ENCODE measurements at places on chromosomes 16 and 17. TPM values are rescaled to one million over a fixed set of nuclear protein-coding genes. Genes with fewer than 3 reads are reported as not detected.

DNA sequence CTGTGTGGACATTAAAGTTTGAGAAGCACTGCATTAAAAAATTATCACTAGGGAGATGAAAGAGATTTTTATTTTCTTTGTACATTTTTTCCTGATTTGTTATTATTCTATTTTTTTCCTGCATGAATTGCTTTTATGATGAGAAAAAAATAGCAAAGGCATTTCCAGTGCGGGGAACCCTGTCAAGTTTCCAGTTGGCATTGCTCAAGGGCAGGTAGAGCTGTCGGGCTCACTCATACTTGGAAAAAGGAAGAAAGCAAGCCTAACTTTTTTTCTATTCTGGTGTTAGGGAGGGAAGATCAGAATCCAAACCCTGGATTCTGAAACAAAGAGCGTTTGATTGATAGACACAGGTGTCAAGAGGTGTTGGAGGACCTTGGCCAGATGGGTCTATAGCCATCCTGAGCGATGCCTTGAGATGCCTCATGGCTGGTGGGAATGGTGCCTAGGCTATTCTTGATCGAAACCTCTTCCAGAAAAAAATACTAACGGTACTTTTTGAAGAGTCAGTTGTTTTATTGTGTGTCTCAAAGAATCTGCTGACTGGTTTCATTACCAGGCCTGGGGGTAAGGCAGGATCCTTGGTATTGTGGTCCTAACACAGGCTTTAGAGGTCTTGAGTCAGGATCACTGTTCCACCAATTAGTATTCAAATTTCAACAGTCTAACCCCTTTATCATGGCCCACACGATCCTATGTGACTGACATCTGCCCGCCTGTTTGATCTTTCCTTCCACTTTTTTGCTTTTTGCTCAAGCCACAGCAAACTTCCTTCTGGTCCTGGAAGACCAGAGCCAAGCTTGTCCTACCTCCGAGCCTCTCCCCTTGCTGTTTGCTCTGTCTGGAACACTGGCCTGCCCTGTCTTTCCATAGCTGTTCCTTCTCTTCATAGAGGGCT, 20.1 kb downstream of the SNX29 start:
- peaks cover 38% of the 10 kb centered on the region for H3K4me1 ChIP-seq
- no peak overlapping the region for H3K27ac ChIP-seq
- no peaks in the 10 kb centered on the region for H3K27me3 ChIP-seq
- H3K4me3 ChIP-seq: no peak overlapping the region
- H3K36me3 ChIP-seq: peaks cover 25% of the 10 kb centered on the region

The GAS7 gene
- 16.8 TPM for total RNA-seq

- no peak overlapping the region for H3K27ac ChIP-seq
- no peak overlapping the region for H3K4me3 ChIP-seq
- H3K4me1 ChIP-seq: no peaks in the 10 kb centered on the region
- H3K36me3 ChIP-seq: no peaks in the 10 kb centered on the region
Observed at GRCh38 chr16:49200223-49200820, 81.3 kb downstream of the CBLN1 start.

DNA sequence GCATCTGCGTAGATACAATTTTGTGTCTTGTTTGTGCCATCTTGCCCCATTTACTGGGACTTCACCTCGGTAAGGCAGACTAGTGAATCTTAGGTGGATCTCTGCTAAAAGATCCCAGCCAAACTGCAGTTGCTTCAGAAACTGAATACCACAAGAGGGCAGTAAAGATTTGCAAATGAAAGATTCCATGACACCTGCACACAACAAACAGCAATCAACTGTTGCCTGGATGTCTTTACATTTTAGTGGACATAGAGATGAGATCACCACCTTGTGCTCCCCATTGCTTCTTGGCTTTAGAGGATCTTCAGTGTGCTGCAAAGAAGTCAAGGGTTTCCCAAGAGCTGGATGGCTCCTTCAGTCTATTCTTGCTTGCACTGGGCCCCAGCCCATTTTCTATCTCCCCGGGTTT, 119.2 kb upstream of the CACNG5 start:
- no peak for DNase-seq
- no peak overlapping the region for H3K27ac ChIP-seq
- no peaks in the 10 kb centered on the region for H3K4me1 ChIP-seq
- H3K4me3 ChIP-seq: no peak overlapping the region
- no peaks in the 10 kb centered on the region for H3K27me3 ChIP-seq

DNA sequence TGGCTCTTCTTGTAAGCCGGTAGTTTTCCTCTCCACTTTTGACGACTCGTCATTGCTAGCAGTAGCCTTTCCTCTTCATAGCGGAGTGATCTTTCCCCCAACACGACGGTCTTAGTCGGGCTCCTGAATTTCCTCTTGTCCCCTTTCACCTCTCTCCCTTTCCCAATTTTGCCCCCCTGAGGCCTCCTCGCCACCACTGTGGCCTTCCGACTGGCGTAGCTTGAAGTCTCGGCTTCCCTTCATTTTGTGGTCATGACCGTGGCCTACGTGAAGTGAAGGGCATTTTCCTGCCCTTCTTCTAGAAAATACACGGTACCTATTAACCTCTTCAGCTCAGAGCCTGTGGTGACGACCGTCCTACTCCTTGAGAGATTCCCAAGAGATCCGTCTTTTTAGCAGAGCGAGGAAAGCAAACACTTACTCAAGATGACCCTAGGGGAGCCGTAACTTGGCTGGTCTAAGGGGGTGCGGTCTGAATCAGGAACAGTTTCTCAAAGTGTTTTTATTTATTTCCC, 787 bp downstream of the PRKAR1A start:
- no peaks in the 10 kb centered on the region for H3K27me3 ChIP-seq
- peaks cover 29% of the 10 kb centered on the region for H3K36me3 ChIP-seq
- DNase-seq: no peak
- H3K27ac ChIP-seq: peak overlapping the region; percentile 94

GRCh38 chr17:50832267-50832863, 3.0 kb upstream of the WFIKKN2 start:
- H3K36me3 ChIP-seq: no peaks in the 10 kb centered on the region
- no peak overlapping the region for H3K4me3 ChIP-seq
- no peak overlapping the region for H3K27ac ChIP-seq
- no peaks in the 10 kb centered on the region for H3K4me1 ChIP-seq

DNA sequence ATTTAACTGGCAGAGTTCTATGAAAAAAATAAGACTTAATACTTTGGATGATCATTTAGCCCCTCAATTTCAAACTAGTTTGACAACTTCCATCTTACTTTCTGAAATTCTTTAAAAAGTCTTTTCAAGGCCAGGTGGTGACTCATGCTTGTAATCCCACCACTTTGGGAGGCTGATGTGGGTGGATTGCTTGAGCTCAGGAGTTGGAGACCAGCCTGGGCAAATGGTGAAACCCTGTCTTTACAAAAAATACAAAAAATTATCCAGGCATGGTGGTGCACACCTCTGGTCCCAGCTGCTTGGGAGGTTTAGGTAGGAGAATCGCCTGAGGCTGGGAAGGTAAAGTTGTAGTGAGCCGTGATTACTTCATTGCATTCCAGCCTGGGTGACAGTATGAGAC, 154.4 kb downstream of the TANC2 start:
- no peak overlapping the region for H3K4me3 ChIP-seq
- no peaks in the 10 kb centered on the region for H3K4me1 ChIP-seq
- no peak overlapping the region for H3K27ac ChIP-seq
- no peaks in the 10 kb centered on the region for H3K27me3 ChIP-seq
- no peaks in the 10 kb centered on the region for H3K36me3 ChIP-seq

The SLFN12 gene
- 1.3 TPM for total RNA-seq

DNA sequence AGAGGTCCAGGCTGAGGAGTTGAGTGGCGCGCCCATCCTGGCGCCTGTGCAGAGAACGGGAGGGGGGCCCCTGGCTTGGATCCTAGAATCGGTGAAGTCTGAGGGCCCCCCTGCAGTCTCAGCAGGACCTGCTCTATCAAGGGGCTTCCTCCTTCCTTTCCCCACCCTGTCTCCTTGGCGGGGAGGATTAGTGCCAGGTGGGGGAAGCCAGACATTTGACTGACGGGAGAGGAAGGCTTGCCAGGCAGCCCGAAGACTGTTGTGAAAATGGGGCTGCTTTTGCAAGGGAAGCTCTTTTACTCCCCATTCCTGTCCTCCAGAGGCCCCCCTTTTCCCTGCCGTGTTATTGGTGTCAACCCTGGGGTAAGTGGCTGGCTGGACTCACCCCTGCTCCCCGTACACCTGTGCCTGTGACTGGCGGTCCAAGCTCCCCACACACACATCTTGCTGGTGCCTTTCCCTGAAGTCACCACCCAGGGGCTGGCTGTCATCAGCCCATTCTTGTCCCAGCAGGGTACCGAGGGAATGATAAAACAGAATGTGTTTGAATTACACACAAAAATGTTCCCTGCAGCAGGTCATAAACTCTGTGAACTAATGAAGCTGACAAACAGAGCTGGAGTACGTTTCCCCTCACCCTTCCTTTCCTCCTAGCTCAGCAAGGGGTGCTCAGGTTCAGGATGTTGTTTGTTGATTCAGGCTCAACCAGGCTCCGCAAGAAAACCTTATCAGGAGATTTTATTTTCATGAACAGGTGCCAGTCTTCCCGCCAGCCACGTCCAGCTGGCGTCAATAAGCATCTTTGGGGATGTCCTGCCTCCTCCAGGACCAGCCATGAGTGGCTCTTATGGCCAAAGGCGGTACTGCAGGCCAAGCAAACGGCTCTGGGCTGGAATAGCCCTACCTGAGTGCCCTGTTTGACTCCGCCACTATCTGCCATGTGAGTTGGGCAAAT, 4.4 kb upstream of the ARMC7 start:
- peaks cover 15% of the 10 kb centered on the region for H3K4me1 ChIP-seq
- no peak for DNase-seq
- H3K27ac ChIP-seq: no peak overlapping the region
- peaks cover 25% of the 10 kb centered on the region for H3K36me3 ChIP-seq

The KRT20 gene
- not detected for total RNA-seq

DNA sequence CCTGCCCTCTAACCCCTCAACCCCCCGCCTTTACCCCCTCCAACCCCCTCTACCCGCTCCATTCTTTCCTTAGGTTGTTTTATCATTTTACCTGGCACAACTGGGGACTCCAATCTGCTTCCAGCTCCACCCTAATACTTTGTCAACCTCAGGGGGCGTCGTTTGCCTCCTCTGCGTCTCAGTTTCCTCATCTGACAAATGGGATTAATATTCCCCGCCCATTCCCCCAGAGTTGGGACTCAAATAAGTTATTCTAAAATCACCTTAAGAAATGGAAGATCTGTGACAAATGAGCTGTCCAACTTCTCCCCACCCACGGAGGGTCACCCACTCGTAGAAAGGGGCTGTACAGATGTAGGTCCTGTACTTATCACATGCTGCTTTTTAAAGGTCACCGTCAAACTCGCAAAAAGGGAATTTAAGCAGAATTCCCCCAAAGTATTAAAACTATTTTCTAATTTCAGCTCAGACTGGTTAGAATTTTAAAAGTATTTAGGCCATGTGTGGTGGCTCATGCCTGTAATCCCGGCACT, 40.6 kb upstream of the CPNE2 start:
- H3K4me1 ChIP-seq: no peaks in the 10 kb centered on the region
- H3K27ac ChIP-seq: no peak overlapping the region
- DNase-seq: no peak
- no peaks in the 10 kb centered on the region for H3K27me3 ChIP-seq

The C1QTNF1 gene
- 20.4 TPM for total RNA-seq

- no peaks in the 10 kb centered on the region for H3K4me1 ChIP-seq
- H3K27ac ChIP-seq: no peak overlapping the region
- no peak overlapping the region for H3K4me3 ChIP-seq
- no peak for DNase-seq
Observed at GRCh38 chr17:5511401-5512225, 25.2 kb downstream of the MIS12 start.

The SYCE1L gene
- not detected for total RNA-seq

GRCh38 chr16:47927330-47927729, 228.5 kb downstream of the ABCC12 start:
- no peak overlapping the region for H3K4me3 ChIP-seq
- DNase-seq: no peak

The NLE1 gene
- total RNA-seq: 19.1 TPM

- no peak overlapping the region for H3K4me3 ChIP-seq
- H3K36me3 ChIP-seq: peaks cover 16% of the 10 kb centered on the region
- no peak for DNase-seq
- no peak overlapping the region for H3K27ac ChIP-seq
- no peaks in the 10 kb centered on the region for H3K27me3 ChIP-seq
- peaks cover 5% of the 10 kb centered on the region for H3K4me1 ChIP-seq
Observed at GRCh38 chr17:49696233-49696761, 11.5 kb downstream of the SLC35B1 start.

DNA sequence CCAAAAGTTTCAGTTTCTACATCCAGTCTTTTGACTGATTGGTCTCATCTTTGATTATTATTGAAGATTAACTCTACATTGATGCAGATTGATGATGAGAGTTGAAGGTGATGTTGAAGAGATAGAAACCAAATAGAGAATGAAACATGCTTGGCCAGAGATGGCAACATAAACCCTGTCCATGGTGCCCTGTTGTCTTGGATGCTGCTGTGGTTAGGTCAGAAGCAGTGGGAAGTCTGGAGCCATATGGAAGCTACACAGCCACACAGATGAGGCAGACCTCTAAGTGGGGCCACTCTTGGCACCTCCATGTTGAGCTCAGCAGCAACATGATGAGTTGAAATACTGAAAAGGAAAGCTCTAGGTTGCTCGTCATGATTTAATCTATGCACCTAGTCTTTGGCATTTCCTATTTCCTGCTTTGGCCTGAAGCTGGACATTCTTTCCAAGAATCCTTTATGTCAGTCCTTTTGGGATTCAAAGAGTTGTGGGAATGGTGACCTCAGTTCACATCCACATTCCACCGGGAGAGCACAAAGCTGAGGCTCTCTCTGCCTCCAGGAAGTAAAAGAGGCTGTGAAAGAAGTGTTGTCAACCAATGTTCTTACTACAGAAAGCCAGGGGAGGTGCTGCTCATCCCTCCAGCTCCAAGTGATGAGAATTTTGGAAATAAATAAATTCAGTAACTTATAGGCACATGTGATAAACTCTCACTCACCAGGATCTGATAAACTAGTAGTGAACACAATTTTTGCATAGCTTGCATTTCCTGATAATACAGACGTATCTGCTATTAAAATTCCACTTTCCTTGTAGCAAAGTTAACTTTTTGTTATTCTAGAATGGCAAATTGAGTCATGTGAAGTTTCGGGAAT, 127.7 kb upstream of the MAF start:
- no peaks in the 10 kb centered on the region for H3K4me1 ChIP-seq
- DNase-seq: no peak
- H3K36me3 ChIP-seq: no peaks in the 10 kb centered on the region
- H3K4me3 ChIP-seq: no peak overlapping the region
- H3K27me3 ChIP-seq: no peaks in the 10 kb centered on the region
- no peak overlapping the region for H3K27ac ChIP-seq

The TEKT1 gene
- total RNA-seq: not detected

Data from esophagus squamous epithelium (tissue), 5 donors.